ENCODE measurements at places on chromosomes 2 and 18.
A peak's percentile ranks its signal among the peaks of the same experiment; 100 is the strongest.

- DNase-seq: no peak
Measured at GRCh38 chr2:94875064-94875819, 4.0 kb downstream of the TEKT4 start.

- DNase-seq: no peak
Measured at GRCh38 chr2:125455110-125455509, 1200.8 kb upstream of the GYPC start.

DNA sequence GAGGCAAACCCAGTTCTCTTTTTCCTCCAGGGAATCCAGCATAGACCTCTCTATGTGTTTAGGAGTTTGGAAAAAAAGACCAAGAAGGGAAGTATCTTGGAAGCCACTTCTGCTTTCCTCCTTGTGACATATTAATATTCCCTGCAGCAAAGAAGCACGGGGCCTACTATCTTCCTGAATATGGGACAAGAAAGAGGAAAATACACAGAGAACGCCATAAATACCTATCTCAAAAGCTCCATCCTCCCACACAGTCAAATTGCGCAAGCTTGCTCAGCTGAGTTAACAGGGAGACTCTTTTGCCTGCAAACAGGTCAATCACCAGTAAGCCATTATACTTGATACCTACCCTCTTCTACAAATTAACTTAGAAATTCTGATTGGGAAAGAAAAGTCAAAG, 16.7 kb upstream of the RAPH1 start:
- no peak for DNase-seq

GRCh38 chr2:200077838-200078237, 122.5 kb downstream of the MAIP1 start:
- DNase-seq: no peak

DNA sequence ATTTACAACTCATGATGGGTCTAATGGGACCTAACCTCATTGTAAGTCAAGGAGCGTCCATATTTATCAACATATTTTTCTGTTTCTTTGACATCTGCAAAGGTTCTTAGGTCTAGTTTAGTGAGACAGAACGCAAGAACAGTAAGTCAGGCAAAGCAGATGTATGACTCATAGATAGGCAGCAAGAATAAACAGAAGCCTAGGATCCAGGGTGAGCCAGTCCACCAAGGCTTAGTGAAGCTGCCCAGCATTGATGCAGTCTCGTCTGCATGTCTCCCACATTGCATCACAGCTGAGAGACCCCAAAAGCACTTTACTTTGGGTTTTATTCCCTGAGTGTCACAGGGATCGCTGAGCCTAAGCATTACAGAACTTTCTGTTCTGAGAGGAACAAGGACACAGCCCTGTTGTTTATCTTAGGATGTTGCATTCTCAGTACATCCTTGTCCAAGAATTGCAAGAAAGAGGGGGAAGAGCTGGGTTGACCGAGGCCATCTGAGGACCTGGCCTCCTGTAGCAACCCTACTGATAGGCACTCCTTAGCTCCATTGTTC, 29.6 kb upstream of the TMEM177 start:
- DNase-seq: no peak

- DNase-seq: peak; percentile 76
Measured at GRCh38 chr18:24219561-24220317, 80.9 kb downstream of the CABYR start.

DNA sequence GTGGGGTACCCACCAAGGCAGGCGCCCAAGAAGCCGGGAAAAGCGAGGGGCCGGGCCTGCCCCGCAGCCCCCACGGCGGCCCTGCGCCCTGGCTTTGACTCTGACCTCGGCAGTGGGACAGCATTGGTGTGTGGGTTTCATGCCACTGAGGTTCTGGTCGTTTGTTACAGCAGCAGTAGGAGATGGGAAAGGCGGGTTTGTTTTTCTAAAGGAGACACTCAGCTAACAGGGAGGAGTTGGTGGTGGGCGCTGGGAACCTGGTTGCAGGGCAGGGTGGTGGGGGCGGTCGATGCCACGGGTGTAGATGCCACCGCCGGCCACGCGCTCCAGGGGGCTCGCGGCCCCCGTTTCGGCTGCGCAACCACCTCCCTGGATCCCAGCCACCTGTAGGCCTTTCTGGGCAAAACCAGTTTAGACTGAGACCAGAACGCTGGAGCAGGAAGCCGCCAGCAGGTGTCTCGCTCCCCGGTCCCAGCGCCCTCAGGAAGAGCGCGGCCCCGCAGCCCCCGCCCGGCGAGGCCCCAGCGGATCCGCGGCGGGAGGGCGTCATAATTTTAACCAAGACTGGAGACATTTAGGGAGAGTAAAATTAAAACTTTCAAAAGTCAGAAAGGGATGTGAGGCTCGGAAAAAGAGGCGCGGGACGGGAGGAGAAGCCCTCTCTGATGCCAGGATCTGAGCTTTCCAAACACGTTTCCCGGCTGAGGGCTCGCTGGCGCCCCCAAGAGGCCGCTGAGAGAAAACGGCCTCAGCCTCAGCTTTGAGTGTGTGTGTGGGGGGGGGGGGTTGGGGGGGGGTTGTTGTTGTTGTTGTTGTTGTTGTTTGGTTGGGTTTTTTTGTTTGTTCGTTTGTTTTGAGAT, 17.4 kb downstream of the CIDEA start:
- peak; percentile 93 for DNase-seq

DNA sequence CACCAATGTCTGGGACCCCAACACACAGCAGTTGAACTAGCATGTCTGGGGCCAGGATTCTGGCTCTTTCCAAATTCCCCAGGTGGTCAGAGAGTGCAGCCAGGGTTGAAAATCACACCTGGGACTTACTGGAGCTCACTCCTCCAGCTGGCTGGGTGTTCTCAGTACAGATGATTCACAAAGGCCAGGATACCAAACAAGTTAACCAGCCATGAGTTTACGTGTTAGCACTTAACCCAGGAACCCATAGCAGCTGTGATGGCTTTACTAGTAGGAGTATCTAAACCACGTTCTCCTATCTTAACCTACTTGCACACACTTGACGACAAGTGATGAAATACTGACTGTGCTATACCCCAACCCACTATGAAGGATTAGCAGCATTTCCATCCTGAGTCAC, 222.8 kb downstream of the FBXO15 start:
- DNase-seq: no peak

GRCh38 chr18:32930695-32931301, 158.0 kb upstream of the KLHL14 start:
- no peak for DNase-seq

DNA sequence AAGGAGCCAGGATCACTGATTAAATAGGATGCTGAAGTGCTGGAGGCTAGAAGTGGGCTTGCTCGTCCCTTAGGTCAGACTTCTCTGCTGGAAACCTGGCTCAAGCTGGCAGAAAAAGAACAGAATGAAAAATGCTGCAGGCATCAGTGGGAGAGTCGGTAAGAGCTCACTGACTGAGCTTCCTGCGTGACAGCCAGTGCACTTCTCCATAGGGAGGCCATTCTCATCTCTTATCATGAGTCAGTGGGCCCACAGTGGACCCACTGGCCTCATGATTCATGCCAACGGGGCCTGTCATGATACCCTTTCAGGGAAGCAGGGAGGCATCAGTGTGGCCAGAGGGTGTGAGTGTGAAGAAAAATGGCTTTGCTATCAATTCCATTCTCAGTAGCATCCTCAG, 498.2 kb downstream of the PTPRM start:
- DNase-seq: no peak

DNA sequence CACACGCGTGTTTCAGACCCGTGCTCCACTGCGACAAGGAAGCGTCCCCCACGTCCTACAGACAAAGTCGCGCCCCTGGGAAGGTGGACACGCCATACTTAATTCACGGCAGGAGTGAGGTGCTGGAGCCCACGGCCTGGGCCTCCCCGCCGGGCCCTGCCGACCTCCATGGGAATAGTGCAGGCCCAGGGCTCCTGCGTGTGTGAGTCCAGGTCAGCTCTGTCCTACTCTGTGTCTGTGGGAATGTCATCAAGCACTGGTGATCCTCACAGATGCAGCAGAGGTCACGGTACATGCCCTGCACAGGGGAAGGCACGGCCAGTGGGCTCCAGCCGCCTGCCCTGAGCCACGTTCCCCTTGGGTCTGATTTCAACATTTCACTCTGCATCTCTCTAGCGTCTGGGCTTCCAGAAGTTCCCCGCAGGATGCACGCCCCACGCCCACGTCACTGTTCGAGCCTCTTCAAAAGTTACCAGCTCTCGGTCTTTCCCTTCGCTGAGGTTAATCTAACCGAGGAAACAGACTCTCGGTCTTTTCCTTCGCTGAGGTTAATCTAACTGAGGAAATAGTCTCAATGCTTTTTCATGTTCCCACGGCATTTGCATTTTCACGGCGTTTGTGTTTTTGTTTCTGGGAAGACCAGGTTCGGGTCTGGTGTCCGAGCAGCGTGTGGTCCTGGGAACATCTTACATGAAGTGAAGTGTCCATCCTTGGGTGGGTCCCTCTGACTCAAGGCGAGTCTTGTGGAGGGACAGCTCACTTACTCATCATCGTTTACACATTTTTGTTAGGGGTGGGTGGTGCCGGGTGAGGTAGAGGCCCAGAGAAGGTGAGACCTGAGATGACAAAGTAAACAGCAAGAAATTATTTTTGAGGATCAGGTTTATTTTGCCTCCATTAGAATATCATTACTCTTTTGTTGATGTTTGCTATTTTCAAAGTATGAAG, 157.3 kb upstream of the ALKAL2 start:
- no peak for DNase-seq

DNA sequence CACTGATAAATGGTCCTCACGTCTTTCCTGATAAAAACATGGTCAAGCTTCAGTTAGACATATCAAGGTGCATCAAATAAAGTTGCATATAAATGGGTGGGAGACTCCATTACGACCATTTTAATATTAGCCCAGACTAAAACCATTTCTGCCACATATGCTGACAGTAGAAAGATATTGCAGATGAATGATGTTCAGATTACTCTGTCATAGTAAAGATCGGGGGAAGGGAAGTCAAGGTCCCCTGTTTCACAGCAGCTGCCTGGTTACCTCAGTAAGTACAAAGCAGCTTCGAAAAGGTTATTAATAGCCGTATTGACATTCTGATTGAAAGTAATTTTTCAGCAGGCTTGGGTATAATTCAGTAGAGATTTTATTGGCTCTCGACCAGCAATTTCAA, 927.7 kb upstream of the CDH2 start:
- DNase-seq: no peak

GRCh38 chr2:217943446-217944321, 59.1 kb downstream of the TNS1 start:
- DNase-seq: peak; percentile 64

GRCh38 chr2:230582851-230583283, 129.8 kb upstream of the CAB39 start:
- no peak for DNase-seq

DNA sequence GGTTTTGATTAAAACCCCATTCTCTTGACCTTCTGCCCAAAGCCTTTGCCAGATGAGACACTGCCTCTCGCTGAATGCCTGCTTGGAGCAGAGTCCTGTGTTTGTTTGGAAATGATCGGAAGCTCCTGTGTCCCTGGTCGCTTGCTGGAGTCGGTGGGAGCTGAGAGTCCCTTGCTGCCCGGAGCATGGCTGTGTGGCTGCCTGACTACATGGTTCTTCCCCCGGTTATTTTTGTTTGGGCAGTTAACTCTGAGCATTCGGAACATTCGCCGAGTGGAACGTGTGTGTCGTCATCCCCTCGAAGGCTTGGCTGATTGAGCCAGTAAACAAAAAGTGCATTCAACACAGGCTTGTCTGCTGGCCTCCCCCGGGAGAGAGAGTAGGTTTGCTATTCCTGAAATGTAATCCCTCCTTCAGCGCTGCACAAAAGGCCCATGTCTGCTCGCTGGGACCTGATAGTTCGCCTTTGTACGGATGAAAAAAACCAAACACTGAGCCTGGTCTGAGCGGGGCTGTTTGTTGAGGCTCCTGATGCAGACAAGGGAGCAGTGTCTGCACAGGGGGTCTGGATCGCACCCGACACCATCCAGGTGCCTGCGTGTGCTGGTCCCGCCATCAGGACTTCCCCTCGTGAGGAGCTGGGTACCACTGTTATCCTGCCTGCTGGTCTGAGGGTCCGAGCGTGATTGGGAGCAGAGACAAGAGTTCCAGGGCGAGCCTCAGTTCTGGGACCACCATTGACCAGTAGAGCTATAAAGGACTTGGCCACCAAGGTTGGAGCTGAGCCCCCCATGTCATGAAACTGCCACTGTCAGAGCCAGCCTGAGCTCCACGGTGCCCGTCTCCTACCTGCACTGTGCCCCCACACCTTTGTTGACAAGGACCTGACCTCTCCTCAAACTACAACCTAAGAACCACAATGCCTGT, 83.8 kb downstream of the AGAP1 start:
- DNase-seq: no peak

DNA sequence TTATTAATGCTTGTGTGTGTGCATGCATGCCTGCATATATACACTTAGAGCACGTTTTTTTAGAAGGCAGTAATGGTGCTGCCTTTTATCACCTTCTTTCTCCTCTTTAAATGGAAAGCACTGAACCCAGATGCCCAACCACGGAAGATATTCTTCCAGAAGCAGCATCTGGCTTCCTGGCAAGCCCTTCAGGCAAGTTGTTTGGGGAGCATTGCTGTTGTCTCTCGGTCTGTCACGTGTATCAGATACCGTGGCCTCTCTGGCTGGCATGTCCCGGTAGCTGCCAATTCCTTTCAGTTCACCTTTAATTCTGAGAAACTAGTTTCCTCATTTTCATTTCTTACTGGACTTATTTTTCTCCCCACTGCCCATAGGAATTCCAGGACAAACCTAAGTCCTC, 587.8 kb downstream of the ARHGAP15 start:
- DNase-seq: no peak

DNA sequence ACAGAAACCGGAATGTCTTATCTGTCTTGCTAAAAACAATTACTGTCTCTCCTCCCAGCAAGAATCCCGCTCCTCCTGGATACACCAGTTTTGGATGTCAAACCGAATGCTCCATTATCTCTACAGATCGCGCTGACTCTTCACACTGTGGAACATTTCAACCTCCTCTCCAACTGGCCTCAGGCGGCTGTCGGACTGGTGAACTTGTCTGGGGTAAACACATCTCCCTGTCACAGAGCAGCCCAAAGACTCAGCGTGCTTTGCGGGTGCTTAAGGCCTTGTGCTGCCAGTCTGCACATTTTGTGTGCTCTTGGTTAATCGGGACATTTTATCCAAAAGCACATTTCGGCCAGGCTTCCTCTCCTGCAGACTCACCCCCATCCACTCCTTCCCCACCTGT, 173.1 kb downstream of the ICOS start:
- peak; percentile 29 for DNase-seq

- DNase-seq: no peak
Measured at GRCh38 chr2:14256890-14257289, 375.6 kb upstream of the LRATD1 start.

GRCh38 chr2:201237486-201238123, 22.7 kb upstream of the CASP8 start:
- no peak for DNase-seq

- DNase-seq: no peak
Measured at GRCh38 chr18:79600141-79600540, 79.5 kb upstream of the CTDP1 start.

- DNase-seq: no peak
Measured at GRCh38 chr2:102103992-102104871, 38.3 kb upstream of the IL1R1 start.

GRCh38 chr2:30105556-30105955, 41.3 kb upstream of the YPEL5 start:
- no peak for DNase-seq

All from NCI-H2227 treated with DMSO at 0.1 percent for 48 hours (cell line).